ENCODE measurements at places on chromosomes 3 and 15.

- peaks cover 13% of the 10 kb centered on the region for H3K4me1 ChIP-seq
- no peak overlapping the region for H3K4me3 ChIP-seq
- H3K27ac ChIP-seq, result no peak overlapping the region
- peaks cover 90% of the 10 kb centered on the region for H3K27me3 ChIP-seq
- no peaks in the 10 kb centered on the region for H3K36me3 ChIP-seq
These were observed 1.0 kb downstream of the SEMA3B start for GRCh38 chr3:50269977-50270413.

DNA sequence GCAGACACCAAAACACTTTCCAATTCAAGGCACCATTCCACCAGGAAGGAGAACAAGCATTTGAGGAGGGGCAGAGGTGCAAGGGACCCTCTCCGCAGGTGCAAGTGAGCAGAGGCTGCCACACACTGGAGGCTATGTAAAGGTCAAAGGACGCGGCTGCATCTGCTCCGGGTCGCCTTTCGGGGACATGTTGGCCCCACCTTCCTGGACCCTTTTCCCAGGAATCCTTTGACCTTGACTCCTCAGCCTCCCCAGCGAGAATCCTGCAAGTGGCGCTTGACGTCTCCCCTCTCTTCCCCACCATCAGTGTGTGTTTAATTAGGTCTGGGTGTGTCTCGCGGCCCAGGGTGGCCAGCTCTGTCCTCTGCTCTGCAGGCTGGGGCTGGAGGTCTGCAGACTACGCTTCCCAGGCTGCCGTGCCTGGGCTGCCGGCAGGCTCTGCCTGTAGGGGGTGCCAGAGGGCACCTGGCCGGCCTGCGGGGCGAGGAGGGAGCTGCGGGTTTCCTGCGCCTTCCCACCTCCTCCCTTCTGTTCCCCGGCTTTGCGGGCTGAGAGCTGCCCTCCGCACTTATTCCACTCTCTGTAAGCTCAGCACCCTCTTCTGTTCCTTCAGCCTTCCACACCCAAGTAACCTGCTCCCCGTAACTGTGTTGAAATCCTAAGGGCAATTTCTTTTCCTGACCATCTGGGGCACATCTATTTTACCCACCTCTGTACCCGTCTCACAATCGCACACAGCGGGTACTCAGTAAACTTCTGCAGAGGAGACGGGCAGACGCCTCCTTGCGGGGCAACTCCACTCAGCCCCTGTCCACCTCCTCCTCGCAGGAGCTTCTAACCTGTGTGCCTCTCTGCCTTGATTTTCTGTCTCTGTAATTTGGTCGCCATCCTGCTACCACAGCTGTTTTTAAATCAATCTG lies 129.8 kb downstream of the NSMCE3 start:
- H3K27ac ChIP-seq, result no peak overlapping the region
- no peaks in the 10 kb centered on the region for H3K27me3 ChIP-seq
- no peak overlapping the region for H3K4me3 ChIP-seq
- H3K4me1 ChIP-seq, result no peaks in the 10 kb centered on the region

- no peaks in the 10 kb centered on the region for H3K36me3 ChIP-seq
- H3K4me1 ChIP-seq, result peaks cover 11% of the 10 kb centered on the region
- no peak for DNase-seq
- no peaks in the 10 kb centered on the region for H3K27me3 ChIP-seq
These were observed 48.3 kb downstream of the MB21D2 start for GRCh38 chr3:192869131-192870031.

GRCh38 chr15:26686547-26687187 lies 86.2 kb downstream of the GABRB3 start:
- no peaks in the 10 kb centered on the region for H3K4me1 ChIP-seq
- H3K36me3 ChIP-seq, result no peaks in the 10 kb centered on the region
- no peaks in the 10 kb centered on the region for H3K27me3 ChIP-seq
- H3K27ac ChIP-seq, result no peak overlapping the region
- H3K4me3 ChIP-seq, result no peak overlapping the region

GRCh38 chr3:75978686-75979085 lies 193.3 kb upstream of the ZNF717 start:
- no peak overlapping the region for H3K4me3 ChIP-seq
- H3K27ac ChIP-seq, result no peak overlapping the region
- H3K36me3 ChIP-seq, result no peaks in the 10 kb centered on the region
- no peak for DNase-seq
- H3K4me1 ChIP-seq, result no peaks in the 10 kb centered on the region
- H3K27me3 ChIP-seq, result no peaks in the 10 kb centered on the region

DNA sequence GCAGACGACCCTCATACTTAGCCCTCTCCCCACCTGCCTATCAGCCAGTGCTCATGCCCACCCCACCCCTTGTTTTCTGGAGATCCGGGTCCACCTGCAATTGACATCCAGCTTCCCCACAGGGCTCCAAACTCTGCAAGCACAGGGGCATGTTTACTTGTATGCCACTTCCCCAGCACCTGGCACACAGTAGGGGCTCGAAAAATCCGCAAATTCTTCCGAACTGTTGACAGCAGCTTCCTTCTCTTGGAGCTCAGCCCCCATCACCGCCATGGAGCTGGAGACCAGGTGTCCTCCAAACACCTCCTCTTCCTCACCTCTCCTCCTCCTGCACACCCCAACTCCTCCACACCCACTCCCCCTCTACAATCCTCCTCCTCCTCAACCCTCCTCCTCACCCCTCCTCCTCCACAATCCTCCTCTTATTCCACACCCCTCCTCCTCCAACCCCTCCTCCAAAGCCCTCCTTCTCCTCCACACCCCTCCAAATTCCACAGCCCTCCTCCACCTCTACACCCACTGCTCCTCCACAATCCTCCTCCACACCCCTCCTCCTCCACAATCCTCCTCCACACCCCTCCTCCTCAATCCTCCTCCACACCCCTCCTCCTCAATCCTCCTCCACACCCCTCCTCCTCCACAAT lies 70.4 kb upstream of the BLM start:
- no peak overlapping the region for H3K4me3 ChIP-seq
- H3K27ac ChIP-seq, result no peak overlapping the region
- peaks cover 33% of the 10 kb centered on the region for H3K27me3 ChIP-seq
- no peaks in the 10 kb centered on the region for H3K36me3 ChIP-seq
- H3K4me1 ChIP-seq, result no peaks in the 10 kb centered on the region

DNA sequence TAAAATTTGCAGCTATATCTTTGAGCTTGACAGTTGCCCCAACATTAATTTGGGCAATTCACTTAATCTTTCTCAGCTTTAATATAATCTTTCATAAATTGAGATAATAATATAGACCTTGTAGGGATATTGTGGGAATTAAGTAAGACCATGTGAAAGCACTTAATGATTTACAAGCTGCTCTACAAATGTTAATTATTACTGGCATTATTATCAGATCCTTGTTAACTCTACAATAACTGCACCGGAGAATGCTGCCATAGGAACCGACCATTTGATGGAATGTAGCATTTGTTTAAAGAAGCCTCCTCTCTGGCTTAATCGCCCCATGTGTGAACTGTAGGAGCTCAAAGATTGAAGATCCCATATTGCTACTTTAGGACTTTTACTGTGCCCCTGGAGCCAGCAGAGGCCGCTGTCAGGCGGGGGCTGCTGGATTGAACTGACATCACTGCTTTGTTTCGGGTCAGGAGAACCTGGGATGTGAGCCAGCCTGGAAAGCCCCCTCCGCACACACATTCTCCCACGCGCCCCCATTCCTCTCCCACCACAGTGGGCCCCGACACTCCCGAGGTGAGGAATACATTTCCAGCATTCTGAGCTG lies 154.2 kb upstream of the TNIK start:
- no peaks in the 10 kb centered on the region for H3K4me1 ChIP-seq
- no peaks in the 10 kb centered on the region for H3K36me3 ChIP-seq
- no peak overlapping the region for H3K27ac ChIP-seq
- no peak overlapping the region for H3K4me3 ChIP-seq
